RWPE2 (cell line): ENCODE measurements at places on chromosomes 1 and 21.

- no peak for DNase-seq
These were observed at the start of gene RIMKLA for GRCh38 chr1:42380586-42381279. RIMKLA (plus strand) TSS chr1:42380792; CDS start chr1:42380935, 143 bp downstream.

- DNase-seq: no peak
These were observed 61.7 kb downstream of the FCRL5 start for GRCh38 chr1:157490467-157491165.

DNA sequence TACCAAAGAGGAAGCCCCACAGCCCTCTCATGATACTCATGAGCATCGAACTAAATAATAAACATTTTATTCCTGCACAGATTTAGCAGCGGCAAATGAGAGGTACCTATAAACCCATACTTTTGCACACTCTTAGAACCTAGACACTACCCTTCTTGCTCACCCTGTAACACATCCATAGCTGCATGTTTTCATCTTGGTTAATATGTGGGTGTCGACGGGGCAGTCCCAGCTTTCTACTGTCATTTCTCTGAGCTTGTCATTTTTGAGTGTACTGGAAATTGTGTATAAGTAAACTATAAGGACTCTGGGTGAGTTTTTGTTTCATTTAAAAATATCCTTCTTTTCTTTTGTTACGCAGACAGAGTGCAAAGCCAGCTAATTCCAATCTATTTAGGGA, 25.5 kb downstream of the OVGP1 start:
- DNase-seq: no peak

GRCh38 chr21:34023691-34024373, 49.5 kb upstream of the MRPS6 start:
- no peak for DNase-seq

GRCh38 chr1:58515794-58516401, 30.6 kb downstream of the OMA1 start:
- no peak for DNase-seq

DNA sequence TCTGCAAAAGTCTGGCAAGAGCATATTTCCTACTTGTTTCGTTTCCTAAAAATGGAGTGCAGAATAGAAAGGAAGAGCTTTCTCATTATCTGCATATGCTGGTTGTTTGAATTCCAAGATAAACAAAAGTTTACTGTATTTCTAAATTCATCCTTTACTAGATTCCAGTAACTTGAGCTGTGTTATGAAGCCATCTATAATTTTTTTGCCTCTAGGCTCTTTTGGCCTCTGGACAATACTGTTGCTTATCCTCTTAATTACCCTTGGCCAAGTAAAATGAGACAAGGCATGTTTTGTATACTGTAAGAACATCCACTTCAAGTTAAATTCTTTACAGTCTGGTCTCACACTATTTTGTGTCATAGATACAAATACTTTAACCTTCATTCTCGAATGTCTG, 45.6 kb upstream of the HFM1 start:
- DNase-seq: no peak
